ENCODE measurements at places on chromosomes 12 and 14.

DNA sequence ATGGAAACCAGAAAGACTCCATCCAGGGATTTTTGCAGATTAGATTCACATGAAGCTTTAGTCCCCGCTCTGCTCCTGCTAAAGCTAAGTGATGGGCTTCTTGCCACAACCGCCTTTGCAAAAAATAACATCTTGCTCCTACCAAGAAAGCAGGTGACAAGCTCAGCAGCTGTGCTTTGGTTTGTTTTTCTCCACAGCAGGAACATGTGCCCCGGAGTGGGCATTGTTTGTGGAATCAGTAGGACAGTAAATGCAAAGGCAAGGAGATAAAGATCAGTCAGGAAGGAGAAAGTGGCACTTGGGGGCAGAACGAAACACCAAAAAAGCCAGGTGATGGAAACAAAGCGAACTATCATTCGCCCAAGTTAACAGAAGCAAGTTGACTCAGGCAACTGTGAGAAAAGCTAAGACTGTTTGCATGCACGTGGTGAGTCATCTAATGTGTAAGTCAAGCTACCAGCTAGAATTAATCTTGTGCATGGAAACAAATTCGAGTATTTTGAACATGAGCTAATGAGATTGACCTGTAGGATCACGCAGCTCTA, 165.5 kb upstream of the PLXNC1 start:
- peak; percentile 49 for DNase-seq

DNA sequence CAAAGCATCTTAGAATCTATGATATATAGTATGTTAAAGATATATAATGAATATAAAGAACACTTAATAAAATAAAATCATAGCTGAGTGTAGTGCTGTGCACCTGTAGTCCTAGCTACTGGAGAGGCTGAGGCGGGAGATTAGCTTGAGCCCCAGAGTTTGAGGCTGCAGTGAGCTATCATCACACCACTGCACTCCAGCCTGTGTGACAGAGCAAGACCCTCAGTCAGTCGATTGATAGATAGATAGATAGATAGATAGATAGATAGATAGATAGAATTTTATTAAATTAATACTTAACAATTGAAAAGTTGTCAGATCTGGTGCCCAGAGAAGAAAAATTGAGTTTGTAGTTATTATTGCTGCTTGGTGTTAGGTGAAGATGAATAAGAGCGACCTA, 40.0 kb downstream of the CNOT2 start:
- no peak for DNase-seq

GRCh38 chr14:59371771-59372170, 93.4 kb downstream of the GPR135 start:
- DNase-seq, result no peak

- no peak for DNase-seq
Observed at GRCh38 chr12:40344312-40344711, 119.5 kb downstream of the LRRK2 start.

- no peak for DNase-seq
Observed at GRCh38 chr14:46550836-46551235, 100.7 kb downstream of the RPL10L start.

GRCh38 chr12:121165316-121165715, 32.6 kb downstream of the P2RX7 start:
- DNase-seq, result no peak

GRCh38 chr12:127881371-127882140, 385.4 kb upstream of the TMEM132C start:
- no peak for DNase-seq

DNA sequence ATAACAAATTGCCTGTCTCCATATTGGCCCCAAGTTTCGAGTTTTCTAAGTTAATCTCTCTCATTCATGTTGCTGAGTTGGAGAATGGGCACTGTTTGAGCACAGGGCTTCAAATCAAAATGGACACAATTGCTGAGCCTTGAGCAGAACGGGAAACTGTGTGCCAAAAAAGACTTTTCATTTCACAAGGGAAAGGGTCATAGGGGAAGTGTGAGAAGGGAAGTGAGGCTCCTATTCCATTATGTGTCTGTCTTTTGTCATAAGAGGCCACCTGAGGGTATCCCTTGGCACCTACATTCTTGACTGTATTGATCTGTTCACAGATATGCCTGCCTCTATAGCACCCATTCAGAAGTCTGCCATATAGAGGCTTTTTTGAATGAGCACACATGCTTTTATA, 59.1 kb downstream of the TTLL5 start:
- DNase-seq, result no peak

DNA sequence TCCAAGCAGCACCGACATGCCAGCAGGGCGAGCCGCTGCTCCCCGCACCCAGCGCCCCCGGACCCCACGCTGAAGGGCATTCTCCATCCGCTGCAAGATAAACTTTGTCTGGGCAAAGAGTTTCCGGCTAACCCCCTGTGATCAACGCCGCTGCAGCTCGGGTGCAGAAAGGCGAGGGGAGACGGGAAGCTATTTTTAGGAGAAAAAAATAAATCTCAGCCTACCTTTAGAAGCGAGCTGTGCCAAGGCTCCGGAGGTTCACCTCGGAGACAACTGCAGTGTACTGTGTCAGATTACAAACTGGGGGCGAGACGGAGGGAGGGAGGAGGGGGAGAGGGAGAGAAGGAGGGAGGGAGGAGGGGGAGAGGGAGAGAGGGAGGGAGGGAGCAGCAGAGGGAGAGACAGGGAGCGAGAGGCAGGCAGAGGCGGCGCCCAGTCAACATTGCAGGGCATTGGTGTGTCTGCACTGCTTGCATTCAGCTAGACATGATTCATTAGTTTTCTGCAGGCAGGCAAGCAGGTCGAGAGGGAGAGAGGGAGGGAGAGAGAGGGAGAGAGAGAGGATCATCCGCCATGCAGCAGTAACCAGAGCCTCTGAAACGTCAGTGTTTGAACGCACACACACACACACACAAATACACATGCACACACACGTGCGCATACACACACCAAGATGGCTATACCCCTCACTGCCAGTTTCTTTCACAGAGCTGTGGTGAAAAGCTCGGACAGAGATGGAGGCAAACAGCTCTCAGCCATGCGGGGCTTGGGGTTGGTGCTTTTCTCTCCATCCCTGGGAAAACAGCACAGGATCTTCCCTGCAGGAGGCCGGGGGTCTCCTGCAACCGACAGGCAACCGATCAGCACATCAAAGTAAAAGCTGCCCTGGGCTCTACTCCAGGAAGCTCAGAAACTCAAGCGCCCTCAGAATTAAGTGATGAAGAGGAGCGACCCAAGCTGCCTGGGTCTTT, at the start of gene RIMBP2:
Gene RIMBP2, minus strand, starts transcription at position 302 of the 971 bp plus-strand sequence. CDS start 237,286 bp downstream, outside the sequence.
- peak; percentile 32 for DNase-seq

- no peak for DNase-seq
Observed at GRCh38 chr12:56122637-56123036, 4.6 kb downstream of the ZC3H10 start.

- no peak for DNase-seq
Observed at GRCh38 chr14:23308721-23309445, 2.2 kb downstream of the BCL2L2 start.

DNA sequence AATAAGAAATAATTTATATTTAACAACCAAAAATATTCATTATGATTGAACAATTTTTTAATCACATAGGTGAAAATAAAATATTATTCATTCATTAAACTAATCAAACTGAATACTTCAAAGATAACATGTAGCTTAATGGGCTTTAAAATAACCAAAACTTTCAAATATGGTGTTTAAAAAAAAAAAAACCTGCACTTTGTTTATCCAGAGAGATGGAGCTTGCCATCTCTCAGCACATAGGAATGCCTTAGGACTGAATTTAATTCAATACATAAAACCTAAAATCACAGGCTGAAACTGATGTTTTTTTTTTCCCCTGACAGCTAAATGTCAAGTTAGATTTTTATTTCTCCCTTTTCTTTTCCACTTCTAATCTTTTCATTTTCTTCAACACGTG, 14.4 kb upstream of the CCER1 start:
- no peak for DNase-seq

DNA sequence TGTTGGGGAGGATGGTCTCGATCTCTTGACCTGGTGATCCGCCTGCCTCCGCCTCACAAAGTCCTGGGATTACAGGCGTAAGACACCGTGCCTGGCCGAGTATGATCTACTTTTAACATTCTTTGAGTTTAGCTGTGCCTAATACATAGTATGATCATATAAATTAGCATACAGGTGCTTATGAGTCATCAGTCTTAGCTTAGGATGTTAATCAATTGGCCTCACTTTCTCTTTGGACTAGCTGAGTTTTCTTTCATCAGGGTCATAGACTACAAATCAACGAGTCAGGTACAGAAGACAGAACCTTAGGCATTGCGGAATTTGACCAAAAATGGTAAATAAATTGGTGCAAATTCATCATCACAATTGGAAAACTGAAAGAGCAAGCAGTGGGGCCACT, 2.2 kb downstream of the SLC25A21 start:
- no peak for DNase-seq

- DNase-seq, result peak; percentile 72
Observed at GRCh38 chr14:35406506-35407305, 2.2 kb upstream of the NFKBIA start.

GRCh38 chr14:50599700-50600444, 39.9 kb downstream of the ATL1 start:
- peak; percentile 33 for DNase-seq

DNA sequence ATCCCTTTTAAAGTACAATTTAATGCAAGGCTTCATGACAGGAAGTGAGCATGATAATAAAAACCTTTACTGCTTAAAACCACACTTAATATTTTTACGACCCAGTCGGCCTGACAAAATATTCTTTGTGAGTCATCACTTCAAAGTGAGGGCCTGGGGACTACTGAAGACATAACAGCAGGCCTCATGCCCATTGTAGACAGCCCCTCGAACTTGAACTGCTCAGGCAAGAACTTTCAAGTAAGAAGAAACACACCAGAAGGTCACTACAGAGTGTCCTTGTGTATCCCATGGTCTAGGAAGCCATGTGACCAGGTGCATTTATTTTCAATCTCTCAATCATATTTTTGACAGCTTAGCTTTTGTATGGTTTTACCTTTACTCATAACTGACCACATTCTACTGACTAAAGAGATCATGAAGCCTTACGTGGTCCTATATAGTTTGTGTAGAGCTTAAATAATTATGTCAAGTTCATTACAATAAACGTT, 61.4 kb upstream of the MANSC4 start:
- no peak for DNase-seq
